Urothelium cell line (cell line): ENCODE measurements at places on chromosomes 3 and 15.
A peak's percentile ranks its signal among the peaks of the same experiment; 100 is the strongest.

DNA sequence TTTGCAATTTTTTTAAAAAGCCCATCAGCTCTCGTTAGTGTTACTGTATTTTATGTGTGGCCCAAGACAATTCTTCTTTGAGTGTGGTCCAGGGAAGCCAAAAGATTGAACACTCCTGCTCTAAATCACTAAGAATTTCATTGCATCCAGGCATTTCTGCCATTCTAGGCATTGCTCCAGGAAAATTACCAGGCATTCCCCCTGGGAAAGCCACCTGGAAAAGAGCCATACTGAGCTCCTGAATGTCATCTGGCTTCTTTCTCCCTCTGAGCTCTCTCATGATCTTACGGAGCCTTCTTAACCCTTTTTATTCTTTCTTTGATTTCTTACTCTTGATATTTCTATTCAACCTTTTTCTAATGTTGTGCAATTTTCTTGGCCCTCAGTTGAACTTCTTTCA is 202.2 kb downstream of the DOCK3 start:
- no peak for DNase-seq

GRCh38 chr3:81242871-81243270 is 518.6 kb downstream of the GBE1 start:
- peak; percentile 2 for DNase-seq

- peak; percentile 33 for DNase-seq
Observed at GRCh38 chr3:113110267-113110666, 101.1 kb upstream of the BOC start.

DNA sequence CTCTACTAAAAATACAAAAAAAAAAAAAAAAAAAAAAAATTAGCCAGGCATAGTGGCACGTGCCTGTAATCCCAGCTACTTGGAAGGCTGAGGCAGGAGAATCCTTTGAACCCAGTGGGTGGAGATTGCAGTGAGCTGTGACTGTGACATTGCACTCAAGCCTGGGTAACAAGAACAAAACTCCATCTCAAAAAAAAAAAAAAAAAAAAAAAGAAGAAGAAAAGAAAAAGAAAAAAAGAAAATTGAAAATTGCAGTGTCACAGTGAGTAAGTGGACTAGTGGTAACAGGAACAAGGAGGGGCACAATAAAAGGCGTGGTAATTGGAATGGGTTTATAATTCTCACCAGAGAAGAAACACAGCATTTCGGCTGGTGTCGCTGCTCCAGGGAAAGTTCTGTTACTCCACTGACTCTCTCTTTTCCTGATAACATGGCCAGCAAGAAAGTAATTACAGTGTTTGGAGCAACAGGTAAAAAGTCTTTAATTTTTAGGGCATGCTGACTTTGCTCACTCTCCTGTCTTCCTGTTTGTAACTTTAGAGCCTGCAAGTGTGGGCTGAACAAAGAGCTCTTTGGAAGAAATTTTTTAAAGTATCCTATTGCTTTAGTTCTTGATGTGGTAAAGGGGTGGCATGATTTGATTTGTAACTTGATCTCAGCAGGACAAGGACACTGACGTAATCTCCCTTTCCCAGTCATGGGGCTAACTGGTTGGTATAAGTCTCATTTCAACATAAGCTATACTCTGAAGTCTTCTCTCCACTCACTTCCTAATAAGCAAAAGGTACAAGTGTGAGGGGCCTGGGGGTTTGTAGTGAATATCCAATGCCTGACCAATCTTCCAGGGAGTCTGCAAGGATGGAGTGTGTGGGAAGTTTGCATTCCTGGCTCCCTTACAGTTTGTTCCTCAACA is 22.1 kb upstream of the TRA2B start:
- peak; percentile 57 for DNase-seq

DNA sequence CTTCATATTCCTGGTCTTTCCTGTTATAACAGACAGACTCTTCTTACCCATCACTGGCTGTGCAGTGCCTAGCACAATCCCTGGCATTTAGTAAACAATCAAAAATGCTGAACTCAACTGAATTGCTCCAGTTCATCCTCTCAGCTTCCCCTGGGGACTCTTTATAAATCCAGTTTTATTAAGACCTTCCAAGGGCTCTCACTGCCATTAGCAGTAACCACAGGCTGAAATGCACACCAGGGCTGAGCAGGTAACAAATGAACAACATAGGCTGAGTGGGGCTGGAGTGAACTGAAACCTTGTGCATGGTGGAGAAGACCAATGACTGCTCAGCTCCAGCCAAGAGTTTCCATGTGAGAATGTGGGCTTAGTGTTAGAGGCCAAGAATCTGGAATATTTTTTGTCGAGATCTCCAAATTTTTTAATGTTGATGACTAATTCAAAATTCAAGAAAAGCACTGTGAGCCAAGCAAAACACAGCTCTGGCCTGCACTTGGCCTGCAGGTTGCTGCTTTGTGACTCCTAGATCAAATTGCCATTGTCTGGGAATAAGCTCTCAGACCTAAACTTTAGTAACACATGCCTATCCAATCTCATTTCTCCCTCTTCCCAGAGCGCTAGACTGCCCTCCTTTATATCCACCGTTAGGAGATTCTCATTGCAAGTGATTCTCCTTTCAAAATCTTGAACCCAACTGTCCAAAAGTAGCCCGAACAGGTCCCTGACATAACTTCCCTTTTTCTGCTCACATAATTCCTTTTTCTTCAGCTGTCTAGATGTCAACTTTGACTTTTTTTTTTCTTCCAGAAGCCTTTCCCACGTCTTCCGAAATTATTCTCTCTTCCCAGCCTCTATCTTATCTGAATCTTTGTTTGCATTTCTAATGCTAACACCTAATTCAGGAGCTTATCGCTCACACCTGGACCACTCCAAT is 7.4 kb downstream of the SQOR start:
- peak; percentile 26 for DNase-seq

DNA sequence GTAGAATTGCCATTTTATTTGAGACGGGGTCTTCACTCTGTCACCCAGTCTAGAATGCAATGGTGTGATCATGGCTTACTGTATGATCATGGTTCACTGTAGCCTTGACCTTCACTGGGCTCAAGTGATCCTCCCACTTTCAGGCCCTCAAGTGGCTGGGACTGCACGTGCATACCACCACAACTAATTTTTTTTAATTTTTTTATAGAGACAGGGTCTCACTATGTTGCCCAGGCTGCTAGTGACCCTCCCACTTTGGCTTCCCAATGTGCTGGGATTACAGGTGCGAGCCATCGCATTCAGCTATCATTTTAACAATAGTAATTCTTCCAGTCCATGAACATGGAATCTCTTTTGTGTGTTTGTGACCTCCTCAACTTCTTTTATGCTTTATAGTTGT is 11.9 kb downstream of the EPM2AIP1 start:
- DNase-seq = no peak

- no peak for DNase-seq
Observed at GRCh38 chr3:104004956-104005355, 1361.8 kb upstream of the ALCAM start.

DNA sequence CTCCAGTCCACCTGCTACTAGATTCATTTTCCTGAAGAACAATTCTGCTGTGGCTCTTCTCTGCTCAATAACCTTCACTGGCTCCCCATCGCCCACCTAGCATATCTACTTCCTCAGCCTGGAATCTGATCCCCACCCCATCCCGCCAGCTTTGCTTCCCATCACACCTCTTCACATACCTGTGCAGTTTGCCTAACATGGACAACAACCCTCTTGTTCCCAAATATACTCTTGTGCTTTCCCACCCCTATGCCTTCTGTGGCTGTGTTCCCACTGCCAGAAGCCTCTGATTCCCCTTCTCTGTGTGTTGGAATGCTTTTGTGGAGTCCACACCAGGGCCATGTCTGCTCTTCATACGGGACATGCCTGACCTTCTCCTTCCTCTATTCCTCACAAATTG is 29.5 kb downstream of the CMTM7 start:
- no peak for DNase-seq

- DNase-seq = no peak
Observed at GRCh38 chr15:32959077-32959476, 235.4 kb downstream of the FMN1 start.

GRCh38 chr15:66948294-66948693 is 117.1 kb upstream of the SMAD3 start:
- DNase-seq = no peak
